ENCODE measurements at places on chromosomes 13 and 19.

- no peak for DNase-seq
Observed at GRCh38 chr13:47121092-47121763, 224.4 kb upstream of the HTR2A start.

DNA sequence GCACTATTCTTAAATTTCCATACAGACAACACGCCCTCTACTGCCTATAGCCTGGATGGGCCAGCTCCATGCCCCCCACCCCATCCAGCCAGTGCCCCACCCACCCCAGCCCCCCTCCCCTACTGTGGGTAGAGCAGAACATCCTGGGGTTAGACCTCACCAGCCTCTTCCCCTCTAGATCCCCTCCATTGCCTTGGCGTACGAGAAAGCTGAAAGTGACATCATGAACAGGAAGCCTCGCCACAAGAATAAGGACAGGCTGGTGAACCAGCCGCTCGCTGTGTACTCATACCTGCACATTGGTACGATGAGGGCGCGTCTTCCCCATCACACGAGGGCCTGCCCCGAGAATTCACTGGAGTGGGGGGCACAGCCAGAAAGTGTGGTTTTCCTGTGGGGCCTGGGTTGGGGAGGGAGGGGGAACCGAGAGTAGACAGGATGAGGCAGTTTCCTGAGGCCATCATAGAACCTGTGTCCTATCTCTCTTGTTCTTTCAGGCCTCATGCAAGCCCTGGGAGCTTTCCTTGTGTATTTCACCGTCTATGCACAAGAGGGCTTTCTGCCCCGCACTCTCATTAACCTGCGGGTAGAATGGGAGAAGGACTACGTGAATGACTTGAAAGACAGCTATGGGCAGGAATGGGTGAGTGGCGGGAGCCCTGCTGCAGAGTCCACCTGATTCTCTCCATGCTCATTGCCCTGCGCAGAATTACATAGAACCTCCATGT lies 29.1 kb downstream of the ATP12A start:
- DNase-seq: peak; percentile 19

DNA sequence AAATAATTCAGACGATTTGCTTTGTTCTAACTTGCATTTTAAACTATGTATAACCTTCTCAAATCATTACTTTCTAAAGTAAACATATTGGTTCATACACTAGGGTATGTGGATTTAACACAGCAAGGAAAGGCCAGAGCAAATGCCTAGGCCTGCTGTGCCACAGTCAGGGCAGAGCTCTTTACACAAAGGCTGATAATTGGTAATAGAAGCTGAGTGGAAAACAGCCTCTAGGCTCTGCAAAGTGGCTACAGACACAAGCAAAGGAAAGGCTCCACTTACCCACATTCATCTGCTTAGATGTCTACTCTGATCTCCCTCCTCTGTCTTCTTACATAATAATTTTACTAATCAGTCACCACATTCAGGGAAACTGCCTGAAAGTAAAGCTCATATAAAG lies 382.9 kb downstream of the OLFM4 start:
- no peak for DNase-seq

DNA sequence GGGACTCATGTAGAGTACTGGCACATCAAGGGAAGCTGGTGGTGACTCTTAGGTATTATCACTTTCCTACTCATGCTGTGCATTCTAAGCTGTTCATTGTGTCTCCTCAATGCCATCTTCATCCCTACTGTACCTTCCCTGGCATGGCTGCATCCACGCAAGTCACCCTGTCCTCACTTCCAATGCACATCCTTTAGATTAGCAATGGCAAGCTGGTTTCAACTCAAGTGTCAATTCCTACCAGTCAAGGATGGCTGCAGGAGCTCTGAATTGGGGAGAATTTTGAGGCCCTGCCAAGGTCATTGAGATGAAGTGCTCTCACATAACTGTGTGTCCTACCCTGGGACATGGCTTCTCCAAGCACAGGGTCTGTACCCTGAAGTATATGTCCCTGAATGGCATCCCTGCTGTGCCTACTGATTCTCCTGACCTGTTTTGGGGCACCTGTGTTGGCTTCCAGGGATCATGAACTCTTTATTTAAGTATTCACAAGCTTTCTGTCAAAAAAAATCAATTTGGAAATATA lies 24.6 kb downstream of the COL4A1 start:
- no peak for DNase-seq

GRCh38 chr19:17036640-17037039 lies 10.0 kb upstream of the CPAMD8 start:
- no peak for DNase-seq

DNA sequence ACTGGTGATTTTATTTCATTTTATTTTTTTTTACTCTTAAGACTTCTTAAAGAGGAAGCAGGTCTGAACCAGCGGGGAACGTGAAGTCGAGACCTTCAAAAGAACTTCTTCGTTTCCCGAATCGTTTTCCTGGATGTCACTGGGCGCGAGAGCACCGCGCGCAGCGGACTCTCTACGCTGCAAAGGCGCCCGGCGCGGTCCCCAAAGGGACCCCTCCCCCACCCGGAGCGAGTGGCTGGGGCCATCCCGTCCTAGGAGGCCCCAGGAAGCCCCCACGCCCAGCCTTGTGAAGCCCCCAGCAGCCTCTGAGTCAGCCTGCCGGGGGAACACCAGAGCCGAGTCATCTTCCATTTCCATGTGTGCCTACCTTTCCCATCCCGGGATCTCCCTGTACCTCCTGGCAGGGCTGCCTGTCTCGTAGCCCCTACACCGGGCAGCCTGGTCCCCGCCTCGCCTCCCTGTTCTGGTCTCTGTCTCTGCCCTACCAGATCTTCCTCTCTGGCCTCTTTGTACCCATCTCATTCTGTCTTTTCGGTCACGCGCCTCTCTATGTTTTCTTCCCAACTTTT lies 608 bp downstream of the CD70 start:
- DNase-seq: no peak

DNA sequence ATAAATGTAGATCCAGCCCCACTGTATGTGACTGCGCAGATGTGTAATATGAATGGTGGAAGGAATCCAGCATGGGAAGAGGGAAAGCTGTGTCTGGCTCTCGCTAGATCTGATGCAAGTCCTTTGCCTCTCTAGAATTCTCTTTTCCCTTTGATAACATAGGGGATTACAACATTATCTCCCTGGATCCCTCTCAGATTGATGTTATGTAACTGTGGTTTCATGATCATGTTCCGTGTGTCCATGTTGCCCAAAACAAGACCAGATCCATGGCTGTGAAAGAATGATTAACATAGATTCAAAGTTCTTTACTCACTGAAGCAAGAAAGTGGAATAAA lies 184.0 kb upstream of the UBL3 start:
- no peak for DNase-seq

DNA sequence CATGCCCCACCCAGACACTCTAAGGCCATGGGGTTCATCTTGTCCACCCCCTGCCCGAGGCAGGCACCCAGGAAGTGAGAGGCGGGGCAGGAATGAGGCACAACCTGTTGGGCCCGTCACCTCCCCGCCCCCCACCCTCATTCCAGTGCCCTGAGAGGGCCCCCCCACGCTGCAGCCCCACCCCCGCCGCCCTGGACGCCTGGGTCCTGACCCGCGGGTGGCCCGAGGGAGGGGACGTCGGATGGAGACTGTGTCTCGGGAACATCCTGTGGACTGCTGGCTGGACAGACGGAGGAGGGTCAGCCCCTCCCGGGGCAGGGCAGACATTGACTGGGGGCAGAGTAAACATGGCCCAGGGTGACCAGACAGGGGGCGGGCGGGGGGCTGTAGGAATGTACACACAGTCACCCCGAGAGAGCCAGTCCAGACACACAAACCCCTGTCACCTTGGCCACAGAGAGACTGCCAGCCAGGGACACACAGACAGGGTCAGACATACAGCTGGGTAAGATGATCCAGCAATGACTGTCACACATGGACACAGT lies 7.4 kb upstream of the JUNB start:
- no peak for DNase-seq

DNA sequence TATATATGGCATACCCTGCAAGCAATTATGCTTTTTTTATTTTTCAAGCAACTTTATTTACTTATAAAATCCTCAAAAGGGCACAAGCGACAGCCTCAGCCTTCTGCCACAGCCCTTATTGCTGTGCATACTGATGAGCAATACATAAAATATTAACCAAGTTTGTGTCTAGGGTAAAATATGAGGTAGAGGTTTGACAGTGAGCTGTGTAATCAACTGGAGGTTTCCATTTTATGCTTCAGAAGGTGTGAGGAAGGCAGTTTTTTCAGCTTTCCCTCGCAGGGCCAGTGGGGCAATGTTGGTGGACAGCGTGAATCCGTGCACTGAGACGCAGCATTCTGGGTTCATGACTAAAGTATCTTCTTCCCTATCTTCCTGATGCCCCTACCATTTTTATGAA lies 310.4 kb downstream of the IRS2 start:
- no peak for DNase-seq

- DNase-seq: no peak
Observed at GRCh38 chr19:6188811-6189210, 53.3 kb downstream of the ACSBG2 start.

DNA sequence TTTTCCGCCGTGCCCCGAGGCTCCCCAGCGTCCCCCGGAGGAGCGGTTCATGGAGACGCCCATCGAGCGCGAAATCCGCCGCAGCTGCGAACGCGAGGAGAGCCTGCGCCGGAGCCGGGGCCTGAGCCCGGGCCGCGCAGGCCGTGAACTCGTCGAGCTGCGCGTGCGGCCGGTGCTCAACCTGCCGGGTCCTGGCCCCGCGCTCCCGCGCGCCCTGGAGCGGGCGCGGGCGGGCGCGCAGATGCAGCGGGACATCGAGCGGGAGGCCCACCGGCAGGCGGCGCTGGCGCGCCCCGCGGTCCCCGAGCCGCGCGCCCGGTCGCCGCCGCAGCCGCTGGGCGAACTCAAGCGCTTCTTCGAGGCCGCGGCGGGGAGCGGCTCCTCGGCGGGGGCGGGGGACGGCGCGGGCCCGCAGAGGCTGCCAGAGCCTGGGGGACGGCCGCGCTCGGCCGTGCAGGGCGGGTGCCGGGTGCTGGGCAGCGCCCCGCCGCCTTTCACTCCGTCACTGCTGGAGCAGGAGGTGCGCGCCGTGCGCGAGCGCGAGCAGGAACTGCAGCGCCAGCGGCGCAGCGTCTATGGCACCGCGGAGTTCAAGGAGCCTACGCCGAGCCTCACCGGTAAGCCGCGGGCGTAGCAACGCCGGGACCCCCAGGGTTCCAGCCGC lies 807 bp downstream of the MISP3 start:
- DNase-seq: peak; percentile 65

GRCh38 chr19:55252760-55253663 lies 5.8 kb downstream of the PPP6R1 start:
- DNase-seq: no peak

DNA sequence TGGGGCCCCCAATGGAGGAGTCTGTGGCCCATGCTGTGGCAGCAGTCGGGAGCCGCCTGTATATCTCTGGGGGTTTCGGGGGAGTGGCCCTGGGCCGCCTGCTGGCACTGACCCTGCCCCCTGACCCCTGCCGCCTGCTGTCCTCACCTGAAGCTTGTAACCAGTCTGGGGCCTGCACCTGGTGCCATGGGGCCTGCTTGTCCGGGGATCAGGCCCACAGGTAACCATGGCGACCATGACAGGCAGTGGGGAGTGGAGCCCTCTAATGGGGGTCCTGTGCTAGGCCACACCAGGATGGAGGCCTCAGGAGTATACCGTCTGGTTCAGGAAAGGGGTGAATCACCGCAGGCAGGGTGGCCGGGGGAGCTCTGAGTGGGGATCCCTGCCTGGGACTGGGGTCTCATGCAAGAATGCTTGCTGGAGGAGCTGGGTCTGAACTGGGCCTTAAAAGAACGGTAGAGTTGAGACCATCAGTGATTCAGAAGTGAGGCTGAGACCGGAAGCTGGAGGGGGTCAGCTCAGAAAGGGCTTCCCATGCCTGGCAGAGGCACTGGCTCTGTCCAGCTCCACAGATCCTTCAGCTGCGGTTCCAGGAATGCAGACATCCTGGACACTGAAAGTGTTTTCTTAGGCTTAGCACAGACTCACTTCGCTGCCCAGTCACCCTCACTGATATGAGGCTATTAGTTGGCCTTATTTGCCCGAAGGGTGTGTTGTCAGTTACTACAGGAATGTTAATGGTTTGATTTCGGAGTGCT lies 29.1 kb downstream of the CNFN start:
- no peak for DNase-seq

GRCh38 chr13:98549728-98550317 lies 27.1 kb downstream of the STK24 start:
- DNase-seq: no peak

- no peak for DNase-seq
Observed at GRCh38 chr19:5913739-5914357, at the start of gene CAPS. Gene CAPS, plus strand, starts transcription at chr19:5914254. Its CDS starts 153 bp downstream, at chr19:5914407.

- DNase-seq: no peak
Observed at GRCh38 chr13:23289917-23290357, 109.2 kb downstream of the SGCG start.

GRCh38 chr19:8513036-8513686 lies 806 bp downstream of the ZNF414 start:
- DNase-seq: no peak

DNA sequence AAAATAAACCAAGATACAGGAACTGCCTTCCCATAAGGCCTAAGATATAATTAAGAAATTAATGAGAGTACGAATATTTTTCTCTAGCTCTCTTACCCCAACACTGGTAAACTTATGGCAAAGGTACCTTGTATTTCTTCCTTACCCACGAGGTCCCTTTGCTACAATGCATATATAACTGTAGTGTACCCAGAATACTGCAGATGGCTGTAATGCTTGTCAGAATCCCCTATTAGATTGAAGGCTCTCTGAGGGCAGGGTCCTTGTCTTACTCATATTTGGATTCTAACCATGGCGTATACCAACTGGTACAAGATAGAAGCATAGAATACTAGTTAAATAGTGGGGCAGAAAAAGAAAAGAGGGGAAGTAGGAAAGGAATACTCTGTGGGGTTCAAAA lies 15.1 kb downstream of the SLC25A30 start:
- no peak for DNase-seq

DNA sequence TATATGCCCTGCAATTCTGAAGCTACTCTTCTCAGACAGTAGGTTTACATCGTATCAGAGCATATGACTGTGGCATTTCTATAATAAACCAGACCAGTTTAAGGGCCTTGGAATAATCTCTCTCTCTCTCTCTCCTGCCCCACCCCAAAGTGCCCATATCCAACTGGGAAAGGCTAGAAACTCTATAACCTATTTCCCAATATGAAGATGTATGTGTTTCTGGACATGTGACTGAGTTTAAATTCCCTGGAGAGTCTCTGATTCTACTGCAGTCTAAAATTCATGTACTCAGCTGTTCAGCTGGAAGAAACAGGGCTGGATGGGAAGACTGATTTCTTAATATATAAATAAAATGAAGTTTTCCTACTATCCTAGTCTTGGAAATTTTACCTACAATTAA lies 91.9 kb upstream of the MBNL2 start:
- no peak for DNase-seq

GRCh38 chr13:95193509-95194230 lies 107.6 kb downstream of the ABCC4 start:
- DNase-seq: no peak

DNA sequence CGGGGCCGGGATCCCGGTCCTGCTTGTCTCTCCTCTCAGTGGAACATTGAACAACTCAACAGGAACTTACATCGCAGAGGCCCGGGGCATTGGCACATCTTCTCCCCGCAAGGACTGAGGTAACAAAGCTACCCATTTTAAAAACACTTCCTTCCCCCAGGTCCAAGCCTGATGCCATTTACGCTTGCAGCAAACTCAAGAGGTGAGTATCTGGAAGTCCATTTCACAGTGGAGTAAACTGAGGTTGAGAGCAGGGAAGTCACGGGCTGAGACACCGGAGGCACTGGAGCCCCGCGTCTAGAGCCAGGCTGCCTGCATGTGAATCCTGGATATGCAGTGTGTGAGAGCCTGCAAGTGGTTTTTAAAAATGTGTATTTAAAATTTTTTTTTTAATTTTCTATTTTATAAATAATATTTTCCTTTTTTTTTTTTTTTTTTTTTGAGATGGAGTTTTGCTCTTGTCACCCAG lies 492 bp upstream of the PGLYRP1 start:
- no peak for DNase-seq

GRCh38 chr13:97005625-97006262 lies 11.5 kb upstream of the OXGR1 start:
- no peak for DNase-seq

All from effector memory CD4-positive, alpha-beta T cell (primary cell).